ENCODE measurements at places on chromosomes 1 and 21. TPM values are rescaled to one million over a fixed set of nuclear protein-coding genes. Genes with fewer than 3 reads are reported as not detected.

Gene IQGAP3
- total RNA-seq = 4.9 TPM

Gene LCE6A
- not detected for total RNA-seq

Gene LIN28A
- 0.08 TPM for total RNA-seq

Gene SPATA1
- 0.15 TPM for total RNA-seq

Gene NR0B2
- total RNA-seq = not detected

All from smooth muscle cell of the coronary artery (primary cell).